Activated naive CD8-positive, alpha-beta T cell treated with anti-CD3 and anti-CD28 coated beads for 36 hours (primary cell): ENCODE measurements at places on chromosomes 5 and 9.

DNA sequence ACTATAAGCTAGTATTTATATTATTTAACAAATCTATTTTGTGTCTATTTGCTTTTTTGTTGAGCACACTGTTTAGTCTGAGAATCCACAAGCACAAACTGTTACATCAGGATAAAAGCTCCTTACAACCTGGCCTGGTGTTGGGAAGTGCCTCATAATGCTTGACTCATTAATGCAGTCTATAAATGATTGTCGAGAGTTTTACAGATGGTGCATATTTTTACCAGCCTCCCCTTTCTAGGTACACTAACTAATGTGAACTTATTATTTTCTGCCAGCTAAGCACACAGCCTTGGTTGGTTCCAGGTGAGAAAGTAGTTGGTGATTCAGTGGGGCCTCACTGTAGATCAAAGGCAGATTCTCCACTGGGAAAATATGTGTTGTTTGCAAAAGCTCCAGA, 151.0 kb upstream of the ADAMTS16 start:
- DNase-seq = no peak

GRCh38 chr5:171990713-171991015, 15.8 kb downstream of the FBXW11 start:
- DNase-seq = no peak

GRCh38 chr9:4654538-4654937, 7.6 kb upstream of the PLPP6 start:
- DNase-seq = no peak

- no peak for DNase-seq
Observed at GRCh38 chr9:90611568-90611967, 31.1 kb downstream of the DIRAS2 start.

- no peak for DNase-seq
Observed at GRCh38 chr9:126791406-126792230, 13.2 kb upstream of the ZBTB43 start.

DNA sequence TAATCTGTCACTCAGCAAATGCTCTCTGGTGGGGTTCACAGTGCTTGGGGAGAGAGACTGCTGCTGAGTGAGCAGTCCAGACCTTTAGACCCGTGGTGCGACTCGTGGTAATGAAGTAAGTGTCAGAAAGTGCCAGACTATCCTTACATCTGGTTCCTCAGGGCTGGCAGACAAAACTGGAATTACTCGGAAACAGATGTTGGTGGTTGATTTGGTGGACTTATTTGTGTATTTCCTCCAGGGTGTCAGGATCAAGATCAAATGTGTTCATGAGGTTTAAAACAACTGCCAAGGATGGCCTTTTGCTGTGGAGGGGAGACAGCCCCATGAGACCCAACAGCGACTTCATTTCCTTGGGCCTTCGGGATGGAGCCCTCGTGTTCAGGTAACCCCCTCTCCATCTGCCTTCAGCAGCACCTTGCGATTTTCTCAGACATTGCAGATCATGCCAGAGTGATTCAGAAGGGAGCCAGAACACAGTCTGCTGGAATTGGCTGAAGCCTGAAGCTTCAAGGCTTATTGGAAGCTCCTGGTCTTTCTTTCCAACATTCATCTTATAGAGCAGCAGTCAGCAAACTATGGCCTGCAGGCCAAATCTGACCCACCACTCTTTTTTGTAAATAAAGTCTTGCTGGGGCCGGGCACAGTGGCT, 105.2 kb downstream of the LIFR start:
- DNase-seq = no peak

- peak; percentile 7 for DNase-seq
Observed at GRCh38 chr5:79069488-79070349, at the start of the genes BHMT2 and DMGDH. TSS of gene BHMT2 (plus strand) at chr5:79069767. CDS start at chr5:79069783, 16 bp downstream. TSS of gene DMGDH (minus strand) at chr5:79069674. CDS start at chr5:79069620, 54 bp downstream.

DNA sequence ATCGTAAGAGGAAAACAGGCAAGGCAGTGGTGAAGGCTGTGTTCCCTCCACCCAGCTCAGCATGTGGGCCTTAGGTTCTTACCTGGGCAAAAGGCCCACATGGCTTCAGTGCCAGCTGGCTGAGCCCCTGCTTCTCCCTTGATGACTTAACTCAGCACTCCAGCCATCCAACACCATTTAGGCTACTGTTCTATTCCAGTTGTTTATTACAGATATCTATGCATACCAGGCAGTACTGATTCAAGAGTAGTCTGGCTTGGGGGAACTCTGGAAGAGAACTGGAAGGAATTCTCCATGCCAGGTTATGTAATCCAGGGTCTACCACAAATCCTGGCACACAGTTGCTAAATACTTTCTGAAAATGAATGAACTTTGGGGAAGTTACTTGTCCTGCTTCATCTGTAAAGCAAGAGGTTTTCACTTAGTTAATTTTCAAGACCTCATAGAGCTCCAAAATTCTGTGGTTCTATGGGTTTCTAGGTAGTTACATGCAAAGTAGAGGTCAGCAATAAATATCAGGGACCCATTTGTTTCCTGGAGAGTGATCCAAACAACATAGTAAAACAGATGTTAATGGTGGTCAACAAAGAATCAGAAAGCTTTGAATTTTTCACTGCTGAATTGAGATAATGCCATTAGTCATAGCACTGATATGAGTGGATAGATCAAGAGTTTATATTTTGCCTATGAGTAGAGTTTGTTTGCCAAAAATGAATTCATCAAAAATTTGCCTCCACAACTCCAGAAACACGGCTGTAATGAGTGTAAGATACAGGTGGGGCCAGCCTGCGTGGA, 88.2 kb upstream of the OSMR start:
- DNase-seq = no peak

DNA sequence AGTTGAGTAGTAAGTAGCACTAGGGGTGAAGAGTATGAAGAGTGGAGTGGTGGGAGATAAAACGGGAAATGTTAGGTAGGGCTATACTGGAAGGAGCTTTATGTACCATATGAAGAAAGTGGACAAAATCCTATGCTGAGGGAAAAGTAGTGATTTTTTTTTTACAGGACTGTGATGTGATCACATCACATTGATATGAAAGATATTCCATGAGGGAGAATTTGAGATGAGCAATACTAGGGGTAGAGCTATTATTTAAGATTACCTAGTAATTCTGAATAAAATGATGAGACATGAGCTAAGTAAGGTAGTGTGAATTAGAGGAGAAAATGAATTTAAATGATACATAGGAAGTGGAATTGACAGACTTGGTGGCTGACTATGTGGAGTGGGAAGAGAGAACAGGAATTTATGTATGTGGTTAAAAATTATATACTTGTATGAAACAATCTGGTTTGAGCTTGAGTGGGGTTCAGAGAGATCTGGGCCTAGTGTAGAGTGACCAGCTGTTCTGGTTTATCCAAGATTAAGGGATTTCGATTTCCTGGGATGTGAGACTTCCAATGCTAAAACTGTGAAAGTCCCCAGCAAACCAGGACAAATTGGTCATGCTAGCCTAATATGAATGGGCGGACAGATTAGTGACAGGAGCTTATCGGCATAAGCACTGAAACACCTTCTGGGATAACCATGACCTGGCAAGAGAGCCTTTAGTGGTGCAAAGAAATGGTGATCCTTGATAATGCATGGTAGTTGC, 29.3 kb upstream of the STOM start:
- DNase-seq = no peak

DNA sequence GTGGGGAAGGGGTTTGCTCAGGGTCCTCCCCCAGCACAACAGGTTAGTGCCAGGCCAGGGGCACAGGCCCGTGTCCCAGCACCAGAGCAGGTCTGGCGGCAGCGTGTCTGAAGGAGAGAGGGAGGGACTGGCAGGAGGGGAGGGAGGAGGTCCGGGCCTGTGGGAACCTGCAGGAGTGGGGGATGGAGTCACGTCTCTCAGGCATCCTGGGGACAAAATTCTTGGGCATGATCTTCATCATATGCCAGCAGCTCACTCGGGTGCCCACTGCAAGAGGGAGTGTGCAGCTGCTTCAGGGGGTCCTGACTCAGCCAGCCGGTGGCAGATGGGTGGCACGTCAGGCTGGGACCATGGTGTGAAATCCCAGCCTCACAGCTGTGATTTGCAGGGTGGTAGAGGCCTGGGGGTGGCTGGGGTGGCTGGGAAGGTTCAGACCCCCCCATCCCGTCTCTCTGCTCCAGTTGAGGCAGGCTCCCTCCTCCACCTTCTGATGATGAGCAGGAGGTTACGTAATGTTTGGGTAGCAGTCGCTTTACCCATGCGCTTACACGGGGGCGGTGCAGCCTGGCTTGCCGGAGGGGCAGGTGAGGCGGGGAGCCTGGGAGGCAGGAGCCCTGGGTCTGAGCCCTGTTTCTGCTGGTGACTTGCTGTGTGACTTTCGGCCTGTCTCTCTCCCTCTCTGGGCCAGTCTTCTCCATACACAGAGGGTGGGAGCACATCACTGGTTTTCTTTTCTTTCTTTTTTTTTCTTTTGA, 40.5 kb downstream of the NCS1 start:
- no peak for DNase-seq

DNA sequence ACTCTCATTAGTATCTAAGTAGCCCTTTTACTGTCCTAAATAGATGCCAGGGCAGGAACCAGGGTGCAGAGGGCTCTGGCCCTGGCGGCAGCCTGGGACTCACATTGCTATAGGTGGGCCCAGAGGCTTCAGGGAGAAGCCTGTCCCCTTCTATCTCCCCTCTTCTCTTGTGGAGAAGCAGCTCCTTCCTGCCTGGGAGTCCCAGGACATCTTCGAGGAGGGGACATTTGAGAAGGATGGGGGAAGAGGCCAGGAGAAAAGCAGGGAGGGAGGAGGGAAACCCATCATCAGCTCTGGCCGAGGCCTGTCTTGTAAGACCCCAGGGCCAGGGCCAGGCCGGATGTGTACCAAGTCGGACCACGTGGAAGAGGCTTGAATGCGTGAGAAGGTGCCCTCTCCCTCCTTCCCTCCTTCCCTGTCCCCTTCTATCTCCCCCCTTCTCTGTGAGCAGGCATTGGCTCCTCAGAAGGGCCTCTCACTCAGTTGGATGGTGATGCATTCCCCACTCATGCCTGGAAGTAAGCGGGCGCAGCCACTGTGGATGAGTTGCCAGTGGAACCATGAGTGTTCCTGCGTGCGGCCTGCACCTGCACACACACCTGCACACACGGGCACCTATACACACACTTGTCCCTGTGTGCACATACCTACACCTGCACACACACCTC, 20.7 kb upstream of the LPCAT1 start:
- no peak for DNase-seq

DNA sequence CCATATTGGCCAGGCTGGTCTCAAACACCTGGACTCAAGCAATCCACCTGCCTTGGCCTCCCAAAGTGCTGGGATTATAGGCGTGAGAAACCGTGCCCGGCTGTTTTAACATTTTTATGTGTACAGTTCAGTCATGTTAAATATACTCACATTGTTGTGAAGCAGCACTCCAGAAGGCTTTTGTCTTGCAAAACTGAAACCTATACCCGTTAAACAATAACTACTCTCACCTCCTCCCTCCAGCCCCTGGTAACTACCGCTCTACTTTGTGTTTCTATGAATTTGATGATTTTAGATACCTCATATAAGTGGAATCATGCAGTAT, 23.1 kb upstream of the SHB start:
- DNase-seq = no peak

GRCh38 chr5:176529741-176530141, 7.5 kb downstream of the RNF44 start:
- peak; percentile 58 for DNase-seq

DNA sequence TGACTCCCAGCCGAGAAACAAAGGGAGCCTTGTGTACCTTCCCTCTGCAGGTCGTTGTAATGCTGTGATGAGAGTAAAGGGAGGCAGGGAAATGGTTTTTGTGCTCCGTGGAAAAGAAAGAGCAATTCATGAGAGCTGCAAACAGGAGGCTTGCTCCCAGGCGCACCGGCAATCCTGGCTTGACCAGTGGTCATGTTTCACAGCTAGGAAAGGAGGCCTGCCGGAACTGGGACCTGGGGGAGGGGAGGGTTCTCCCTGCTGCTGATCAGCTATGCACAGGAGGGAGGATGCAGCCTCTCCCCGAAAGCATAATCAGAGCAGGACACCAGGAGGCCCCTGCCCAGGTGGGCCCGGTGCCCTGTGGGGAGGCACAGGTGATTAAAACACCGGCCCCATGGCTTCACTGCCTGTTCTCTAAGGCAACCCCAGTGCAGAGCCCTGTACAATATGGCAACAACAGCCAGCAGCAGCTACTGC, 131.3 kb downstream of the ZDHHC21 start:
- DNase-seq = no peak
